ENCODE measurements at places on chromosomes 5 and 9. TPM values are rescaled to one million over a fixed set of nuclear protein-coding genes. Genes with fewer than 3 reads are reported as not detected.

The ECSCR gene
- polyA plus RNA-seq: 1.6 TPM

The GKAP1 gene
- 5.1 TPM for polyA plus RNA-seq

The ZFP2 gene
- polyA plus RNA-seq: 0.91 TPM

The KCNV2 gene
- not detected for polyA plus RNA-seq

The EIF4E1B gene
- polyA plus RNA-seq: not detected

The IFNK gene
- polyA plus RNA-seq: not detected

The BAAT gene
- 0.09 TPM for polyA plus RNA-seq

The TMEM8B gene
- 1.5 TPM for polyA plus RNA-seq

The DNM1 gene
- polyA plus RNA-seq: not detected

The SHISAL2B gene
- not detected for polyA plus RNA-seq

The QRFP gene
- not detected for polyA plus RNA-seq

The FTMT gene
- polyA plus RNA-seq: not detected

The PGM5 gene
- polyA plus RNA-seq: not detected

The NCS1 gene
- not detected for polyA plus RNA-seq

The SLC27A6 gene
- polyA plus RNA-seq: not detected

The HINT1 gene
- polyA plus RNA-seq: 392 TPM

The IFNA21 gene
- polyA plus RNA-seq: not detected

The LECT2 gene
- polyA plus RNA-seq: not detected

The ADRB2 gene
- polyA plus RNA-seq: 0.50 TPM

The BHMT2 gene
- polyA plus RNA-seq: not detected

The MEF2C gene
- polyA plus RNA-seq: not detected

The LAMC3 gene
- 1.2 TPM for polyA plus RNA-seq

The LPAR1 gene
- polyA plus RNA-seq: not detected

The PCDHB8 gene
- polyA plus RNA-seq: not detected

The POLE3 gene
- polyA plus RNA-seq: 160 TPM

The SRD5A1 gene
- 9.0 TPM for polyA plus RNA-seq

The AGPAT2 gene
- polyA plus RNA-seq: 12.0 TPM

The KYAT1 gene
- 15.7 TPM for polyA plus RNA-seq

The LRRC70 gene
- 2.1 TPM for polyA plus RNA-seq

The AFAP1L1 gene
- polyA plus RNA-seq: not detected

The TAL2 gene
- not detected for polyA plus RNA-seq

The HABP4 gene
- polyA plus RNA-seq: 19.8 TPM

The C5orf52 gene
- not detected for polyA plus RNA-seq

The HTR1A gene
- polyA plus RNA-seq: not detected

The FANCG gene
- 8.6 TPM for polyA plus RNA-seq

The CDC23 gene
- polyA plus RNA-seq: 14.7 TPM

The SAXO1 gene
- polyA plus RNA-seq: not detected

The MAMDC2 gene
- not detected for polyA plus RNA-seq

The ASPN gene
- polyA plus RNA-seq: not detected

The GMCL2 gene
- polyA plus RNA-seq: not detected

The PCDHB6 gene
- polyA plus RNA-seq: not detected

The SPINK6 gene
- not detected for polyA plus RNA-seq

The PCDHGB2 gene
- polyA plus RNA-seq: not detected

The SLIT3 gene
- not detected for polyA plus RNA-seq

The WDR36 gene
- 18.8 TPM for polyA plus RNA-seq

Measured in CD4-positive, CD25-positive, alpha-beta regulatory T cell (primary cell).